ENCODE measurements at places on chromosomes 16 and 17.

DNA sequence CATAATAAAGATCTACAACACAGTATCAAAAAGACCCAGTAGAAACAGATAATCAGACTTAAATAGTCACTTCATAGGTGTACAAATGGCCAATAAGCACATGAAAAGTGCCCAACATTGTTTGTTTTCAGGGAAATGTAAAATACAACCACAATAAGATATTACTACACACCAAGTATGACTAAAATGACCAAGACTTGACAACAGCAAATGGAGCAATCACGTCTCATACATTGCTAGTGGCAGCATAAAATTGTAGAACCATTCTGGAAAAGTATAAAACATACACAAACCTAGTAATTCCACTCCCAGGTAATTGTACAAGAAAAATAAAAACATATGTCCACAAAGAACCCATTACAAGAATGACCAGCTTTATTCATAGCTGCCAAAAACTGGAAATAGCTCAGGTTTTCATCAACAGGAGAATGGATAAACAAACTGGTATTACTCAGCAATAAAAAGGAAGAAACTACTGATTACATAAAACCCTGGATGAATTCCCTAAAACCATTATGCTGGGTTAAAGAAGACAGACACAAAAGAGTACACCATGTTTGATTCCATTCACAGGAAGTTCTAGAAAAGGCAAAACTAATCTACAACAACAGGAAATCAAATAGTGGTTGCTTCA is 85.6 kb downstream of the TTC19 start:
- DNase-seq: no peak

DNA sequence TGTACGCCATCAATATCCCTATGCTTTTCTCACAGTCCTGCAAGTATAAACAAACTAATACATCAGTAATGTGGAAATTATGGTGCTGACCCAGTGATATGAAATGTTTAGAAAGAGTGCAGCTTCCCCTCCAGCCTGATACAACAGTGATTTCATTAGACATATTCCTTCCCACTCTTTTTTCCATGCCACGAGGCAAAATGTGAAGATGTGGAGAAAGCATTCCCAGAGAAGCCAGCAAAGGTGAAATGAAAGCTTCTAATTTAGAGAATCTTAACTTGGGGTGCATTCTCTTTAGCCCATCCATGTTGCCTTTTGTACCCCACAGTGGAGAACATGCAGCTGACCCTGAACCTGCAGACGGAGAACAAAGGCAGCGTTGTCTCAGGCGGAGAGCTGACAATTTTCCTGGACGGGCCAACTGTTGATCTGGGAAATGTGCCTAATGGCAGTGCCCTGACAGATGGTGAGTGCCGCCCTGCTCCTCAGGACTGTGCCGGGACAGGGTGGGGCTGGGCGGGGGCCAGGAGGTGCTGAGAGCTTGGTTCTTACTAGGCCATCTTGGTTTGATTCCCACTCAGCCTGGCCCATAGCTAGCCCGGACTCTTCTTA is 77.8 kb downstream of the WWP2 start:
- DNase-seq: no peak

- DNase-seq: no peak
Measured at GRCh38 chr16:71297341-71297634, 8.1 kb upstream of the CMTR2 start.

DNA sequence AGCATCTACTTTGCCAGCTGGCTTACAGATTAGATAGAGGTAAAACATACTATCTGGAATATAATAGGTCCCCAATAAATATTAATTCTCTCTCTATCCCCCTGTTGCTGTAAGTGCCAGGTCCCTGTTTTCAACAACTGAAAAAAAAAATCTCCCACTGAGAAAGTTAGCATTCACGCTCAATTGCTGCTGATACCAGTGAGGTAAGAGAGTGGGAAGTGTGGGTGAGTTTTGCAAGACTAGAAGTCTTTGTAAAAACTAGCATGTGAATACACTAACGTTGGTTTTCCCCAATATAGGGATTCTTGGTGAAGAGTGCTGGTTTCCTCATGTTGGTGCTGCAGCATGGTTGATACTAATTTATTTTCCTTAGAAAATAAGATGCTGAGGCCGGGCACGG is 11.7 kb upstream of the TAOK1 start:
- DNase-seq: no peak

DNA sequence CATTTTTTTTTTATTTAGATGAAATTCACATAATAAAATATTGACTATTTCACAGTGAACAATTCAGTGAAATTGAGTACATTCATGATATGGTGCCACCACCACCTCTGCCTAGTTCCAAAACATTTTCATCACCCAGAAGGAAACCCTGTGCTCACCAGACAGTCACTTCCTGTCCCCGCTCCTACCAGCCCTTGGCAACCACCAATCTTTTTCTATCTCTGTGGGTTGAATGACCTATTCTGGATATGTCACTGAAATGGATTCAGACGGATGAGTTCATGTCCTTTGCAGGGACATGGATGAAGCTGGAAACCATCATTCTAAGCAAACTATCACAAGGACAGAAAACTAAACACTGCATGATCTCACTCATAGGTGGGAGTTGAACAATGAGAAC is 40.5 kb downstream of the ATP2C2 start:
- DNase-seq: no peak

- no peak for DNase-seq
Measured at GRCh38 chr17:17612085-17613022, 20.8 kb upstream of the PEMT start.
